ENCODE measurements at places on chromosomes 16 and 17.

DNA sequence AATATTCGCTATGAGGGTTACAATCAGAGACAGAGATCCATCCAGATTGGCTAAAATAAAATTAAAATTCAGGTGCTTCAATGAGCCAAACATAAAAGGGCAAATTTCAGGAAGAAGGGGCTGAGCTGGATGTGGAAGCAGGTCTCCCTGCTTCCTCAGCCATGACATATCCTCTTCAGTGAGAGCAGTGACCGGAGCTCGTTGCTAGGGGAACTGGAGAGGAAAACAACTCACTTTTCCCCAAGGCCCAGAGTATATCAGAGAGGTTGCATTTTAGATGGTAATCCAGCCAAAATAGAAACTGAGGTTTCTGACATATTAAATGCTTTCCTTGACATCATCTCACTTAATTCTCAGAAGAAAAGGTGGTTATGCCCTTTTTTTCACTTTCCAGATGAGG, 503.5 kb downstream of the HS3ST4 start:
- no peak for DNase-seq

GRCh38 chr16:6453742-6454141, 878.9 kb upstream of the RBFOX1 start:
- DNase-seq, result no peak

DNA sequence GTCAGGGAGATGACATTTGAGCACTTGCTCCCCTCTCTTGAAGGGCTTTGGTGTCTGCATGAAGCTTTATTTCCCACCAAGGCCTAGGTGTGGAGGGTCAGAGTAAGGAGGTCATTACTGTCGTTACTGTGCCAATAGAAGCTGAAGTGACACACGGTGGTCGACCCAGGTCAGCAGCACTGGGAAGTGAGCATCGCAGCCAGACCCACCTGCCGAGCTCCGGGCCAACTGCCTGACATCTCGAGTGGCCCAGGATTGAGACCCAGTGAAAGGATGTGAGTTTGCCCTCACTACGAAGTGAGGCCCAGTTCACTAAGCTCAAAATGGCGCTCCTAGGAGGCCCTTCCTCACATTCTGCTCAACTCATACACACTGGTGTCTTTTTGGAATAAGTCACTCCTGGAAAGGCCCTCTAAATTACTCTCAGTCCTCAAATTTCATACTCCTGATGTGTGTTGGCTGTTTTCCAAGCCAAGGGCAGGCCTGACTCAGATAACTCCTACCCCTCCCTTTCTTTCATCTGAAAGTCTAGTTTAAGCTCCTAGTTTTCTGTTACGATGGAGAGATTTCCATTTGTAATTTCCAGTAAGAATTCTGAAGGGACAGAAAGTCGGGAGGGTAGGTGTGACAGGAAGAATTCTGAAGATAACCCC, 200.4 kb downstream of the LGALS9B start:
- no peak for DNase-seq

- no peak for DNase-seq
Observed at GRCh38 chr17:13067629-13068303, 49.9 kb upstream of the ELAC2 start.

DNA sequence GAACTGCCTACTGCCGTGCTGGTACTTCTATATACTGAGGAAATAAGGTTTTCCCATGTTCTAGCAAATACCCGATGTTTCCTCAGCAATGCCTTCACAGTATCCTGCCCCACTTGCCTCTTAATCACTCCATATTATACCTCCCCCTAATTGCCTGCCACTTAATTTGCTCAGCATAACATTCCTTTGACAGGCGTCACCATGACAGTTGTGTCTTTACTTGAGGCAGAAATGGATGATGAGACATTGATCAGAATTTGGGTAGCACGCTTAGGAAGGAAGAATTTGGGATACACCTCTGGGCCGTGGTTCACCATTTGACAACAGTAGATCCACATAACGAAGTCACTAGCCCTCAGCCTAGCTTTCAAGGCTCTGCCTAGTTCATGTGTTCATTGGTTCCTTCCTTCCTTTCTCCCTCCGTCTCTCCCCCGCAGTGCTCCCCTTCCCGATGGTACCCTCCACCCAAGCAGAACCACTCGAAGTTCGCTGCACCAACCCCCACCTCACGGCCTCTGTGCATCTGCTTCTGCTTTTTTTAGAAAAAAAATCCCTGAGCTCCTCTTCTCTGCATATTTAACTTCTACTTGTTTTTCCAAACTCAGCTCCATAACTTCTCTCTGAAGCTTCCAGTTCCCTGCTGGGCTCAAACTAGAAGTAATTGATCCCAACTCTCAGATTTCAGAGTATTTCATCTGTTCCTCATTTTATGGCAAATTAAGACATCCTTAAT, 19.4 kb downstream of the IQCK start:
- DNase-seq, result no peak

- DNase-seq, result no peak
Observed at GRCh38 chr16:66020642-66021041, 345.8 kb upstream of the CDH5 start.

Data from stimulated activated CD8-positive, alpha-beta memory T cell treated with anti-CD3 and anti-CD28 coated beads, Interleukin-7, amount 100 ng/mL, for 24 hours (primary cell).